ENCODE measurements at places on chromosomes 16 and 17.

- DNase-seq, result no peak
Observed at GRCh38 chr16:89161763-89162713, 9.5 kb upstream of the CDH15 start.

DNA sequence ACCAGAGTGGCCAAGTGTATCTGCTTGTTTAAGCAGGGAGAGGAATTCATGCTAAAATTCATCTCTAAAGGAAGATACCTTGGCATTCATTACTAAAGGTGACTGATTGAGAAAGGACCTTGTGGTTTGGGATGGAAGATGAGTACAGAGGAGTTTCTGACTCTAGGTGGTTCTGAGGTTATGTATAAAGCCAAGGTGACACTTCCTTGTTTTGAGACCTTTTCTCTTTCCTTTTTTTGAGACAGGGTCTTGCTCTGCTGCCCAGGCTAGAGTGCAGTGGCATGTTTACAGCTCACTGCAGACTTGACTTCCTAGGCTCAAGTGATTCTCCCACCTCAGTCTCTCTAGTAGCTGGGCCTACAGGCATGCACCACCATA is 9.1 kb downstream of the ABHD15 start:
- no peak for DNase-seq

DNA sequence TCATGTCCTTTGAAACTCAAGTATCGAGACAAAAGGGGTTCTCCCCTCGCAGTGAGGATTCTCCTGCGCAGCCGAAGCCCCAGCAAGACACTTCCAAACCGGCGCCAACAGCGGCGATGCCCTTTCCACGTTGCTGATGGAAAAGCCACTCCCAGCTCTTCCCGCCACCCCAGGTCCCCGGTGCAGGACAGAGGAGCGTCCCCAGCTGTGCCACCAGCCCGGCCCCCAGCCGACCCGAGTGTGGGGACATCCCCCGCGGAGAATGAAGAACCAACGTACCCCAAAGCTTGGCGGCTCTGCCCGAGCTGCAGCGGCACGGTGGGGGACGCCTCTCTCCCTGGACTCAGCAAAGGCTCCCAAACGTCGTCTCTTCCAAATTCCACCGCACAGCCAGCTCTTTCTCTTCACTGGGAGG is 573 bp downstream of the CHST6 start:
- DNase-seq, result no peak

DNA sequence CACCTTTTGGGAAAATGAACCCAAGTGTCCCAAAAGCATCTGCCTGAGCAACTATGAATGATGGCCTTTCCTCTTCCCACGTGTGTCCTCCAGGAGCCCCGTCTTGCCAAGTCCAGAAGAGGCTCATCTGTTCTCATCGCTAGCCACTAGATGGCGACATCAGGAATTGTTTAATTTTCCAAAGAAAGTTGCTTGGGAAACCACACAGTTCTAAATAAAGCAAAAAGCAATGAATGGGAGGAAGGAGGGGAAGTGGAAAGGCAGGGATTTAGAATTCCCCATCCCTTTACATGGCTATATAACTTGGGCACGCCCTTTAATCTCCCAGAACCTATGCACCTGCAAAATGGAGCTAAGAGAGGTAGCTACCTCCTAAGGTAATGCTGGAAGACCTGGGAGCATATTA is 9.0 kb upstream of the CDH5 start:
- peak; percentile 56 for DNase-seq

GRCh38 chr17:77723071-77723908 is 235.2 kb upstream of the TNRC6C start:
- no peak for DNase-seq

DNA sequence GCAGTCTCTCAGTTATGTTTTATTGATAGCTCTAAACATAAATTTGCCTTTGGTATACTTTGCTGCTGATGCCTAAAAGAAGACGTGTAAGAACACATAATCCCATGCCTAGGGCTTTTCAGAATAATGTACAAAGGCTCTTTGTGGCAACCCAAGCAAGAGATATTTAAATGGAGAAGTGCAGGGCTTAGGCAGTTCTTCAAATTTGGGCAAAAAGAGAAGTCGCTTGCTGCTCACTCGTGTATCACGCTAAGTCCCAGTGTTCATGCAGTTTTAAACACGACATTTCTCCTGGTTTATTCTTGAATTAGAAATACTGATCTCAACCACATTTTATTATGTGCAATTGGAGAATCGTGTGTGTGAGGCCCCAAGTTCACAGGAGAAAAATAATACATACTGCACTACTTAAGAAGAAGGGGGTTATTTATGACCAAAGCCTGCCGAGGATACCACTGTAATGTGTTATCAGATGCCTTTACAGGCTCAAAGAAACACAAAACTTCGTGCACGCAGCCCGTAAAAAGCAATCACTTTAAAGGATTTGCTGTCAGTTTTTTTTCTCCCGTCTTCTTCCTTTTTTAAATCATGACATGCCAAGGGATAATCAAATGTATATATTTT is 22.5 kb upstream of the IRX6 start:
- DNase-seq, result no peak

DNA sequence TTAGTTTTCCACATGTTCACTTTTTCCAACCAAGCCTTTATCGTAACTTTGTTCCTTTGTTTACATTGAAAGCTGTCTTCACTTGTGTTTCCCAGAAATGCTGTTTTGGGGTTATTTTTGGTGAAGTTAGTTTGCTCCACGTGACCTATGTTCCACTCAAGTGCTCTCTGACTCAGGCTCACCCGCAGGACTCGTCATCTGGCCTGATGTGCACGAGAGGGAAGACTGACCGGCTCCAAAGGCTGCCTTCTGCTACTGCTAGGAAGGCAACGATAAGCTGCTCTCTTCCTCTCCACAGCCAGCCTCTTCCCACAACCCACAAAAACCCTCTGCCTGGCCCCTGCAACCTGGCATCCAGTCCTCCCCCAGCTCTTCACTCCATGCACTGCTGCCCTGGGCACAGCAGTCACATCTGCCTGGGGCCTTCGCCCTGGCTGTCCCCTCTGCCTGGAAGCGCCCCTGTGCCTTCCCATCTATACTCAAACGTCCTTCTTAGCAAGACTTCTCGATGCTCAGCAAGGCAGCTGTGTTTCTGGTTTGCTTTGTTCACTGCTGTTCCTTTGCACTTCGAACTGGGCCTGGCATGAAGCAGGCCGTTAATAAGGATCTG is 28.0 kb downstream of the ZCCHC14 start:
- no peak for DNase-seq

DNA sequence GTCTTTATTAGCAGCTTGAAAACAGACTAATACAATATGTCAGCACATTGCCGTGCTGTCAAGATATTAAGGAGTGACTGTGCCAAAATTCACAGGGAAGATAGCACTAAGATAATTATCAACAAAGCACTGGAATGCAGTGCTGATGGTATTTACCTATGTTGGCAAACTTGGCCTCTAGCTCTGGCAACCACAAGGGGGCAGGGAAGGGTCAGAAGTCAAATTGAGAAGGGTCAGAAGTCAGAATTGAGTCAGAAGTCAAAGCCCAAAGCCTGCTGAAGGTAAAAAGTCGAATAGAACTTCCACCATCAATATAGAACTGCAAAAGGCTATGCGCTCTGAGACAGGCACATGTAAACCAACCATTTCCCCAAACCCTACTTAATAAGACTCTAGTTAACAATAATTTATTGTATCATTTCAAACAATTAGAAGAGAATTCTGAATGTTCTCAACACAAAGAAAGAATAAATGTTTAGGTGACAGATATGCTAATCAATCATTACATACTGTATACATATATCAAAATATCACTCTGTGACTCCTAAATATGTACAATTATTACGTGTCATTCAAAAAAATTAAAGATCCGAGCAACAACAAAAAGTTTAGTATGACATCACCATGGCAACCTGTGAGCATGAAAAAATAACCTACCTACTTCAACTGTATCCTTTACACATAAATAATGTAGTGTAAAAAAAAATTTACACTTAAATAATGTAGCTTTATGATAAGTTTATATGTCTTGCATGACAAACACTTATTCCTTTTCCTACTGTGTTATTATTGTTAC is 916.1 kb downstream of the KCNJ2 start:
- no peak for DNase-seq

DNA sequence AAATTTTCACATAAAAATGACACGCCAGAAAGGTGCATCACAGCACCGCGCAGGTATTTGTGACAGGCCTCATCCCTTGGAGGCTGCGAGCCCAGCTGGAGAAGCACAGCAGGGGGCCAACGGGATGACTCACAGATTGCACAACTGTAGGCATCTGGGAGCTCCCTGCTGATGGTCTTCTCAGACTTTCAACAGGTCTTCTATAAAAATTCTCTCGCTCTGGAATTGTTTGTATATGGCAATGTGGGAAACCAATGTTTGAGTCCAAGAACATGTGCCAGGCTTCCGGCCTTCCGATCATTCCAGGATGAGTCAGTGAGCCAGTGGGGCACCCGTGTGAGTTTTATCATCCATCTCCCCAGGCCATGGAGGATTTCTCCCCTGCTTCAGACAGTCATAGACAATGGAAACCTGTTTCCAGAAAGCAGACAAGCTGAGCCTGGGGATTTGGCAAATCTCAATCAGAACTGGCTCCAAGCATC is 24.1 kb upstream of the ADORA2B start:
- DNase-seq, result no peak

- no peak for DNase-seq
Observed at GRCh38 chr17:82493226-82493781, 26.2 kb upstream of the FOXK2 start.

- no peak for DNase-seq
Observed at GRCh38 chr17:44595216-44595775, 38.0 kb downstream of the FZD2 start.

GRCh38 chr17:39069114-39069756 is 82.2 kb downstream of the PLXDC1 start:
- peak; percentile 30 for DNase-seq

DNA sequence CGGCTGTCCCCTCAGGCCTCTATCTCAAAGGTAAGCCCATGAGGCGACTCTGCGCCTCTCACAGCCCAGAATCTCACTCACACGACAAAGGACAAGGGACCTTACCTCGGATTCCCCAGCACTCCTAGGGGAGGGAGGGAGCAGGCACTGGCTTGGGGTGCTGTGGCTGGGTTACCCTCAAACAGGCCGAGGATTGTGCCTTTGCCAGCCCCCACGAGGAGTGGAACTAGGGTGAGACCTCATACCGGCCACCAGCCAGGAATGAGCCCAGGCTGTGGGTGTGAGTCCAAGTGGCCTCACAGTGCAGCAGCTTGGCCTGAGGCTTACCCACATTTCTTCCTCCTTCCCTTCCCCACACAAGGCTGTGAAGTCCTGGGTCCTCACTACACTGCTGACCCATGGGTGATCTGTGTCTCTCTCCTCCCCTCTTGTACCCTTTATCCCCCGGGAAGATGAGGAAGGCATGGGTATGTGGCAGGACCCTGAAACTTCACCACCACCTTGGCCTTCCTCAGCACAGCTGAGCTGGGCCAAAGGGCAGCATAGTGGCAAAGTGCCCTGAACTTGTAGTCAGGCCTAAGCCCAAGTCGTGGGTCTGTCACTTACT is 5.9 kb downstream of the PROCA1 start:
- DNase-seq, result no peak

DNA sequence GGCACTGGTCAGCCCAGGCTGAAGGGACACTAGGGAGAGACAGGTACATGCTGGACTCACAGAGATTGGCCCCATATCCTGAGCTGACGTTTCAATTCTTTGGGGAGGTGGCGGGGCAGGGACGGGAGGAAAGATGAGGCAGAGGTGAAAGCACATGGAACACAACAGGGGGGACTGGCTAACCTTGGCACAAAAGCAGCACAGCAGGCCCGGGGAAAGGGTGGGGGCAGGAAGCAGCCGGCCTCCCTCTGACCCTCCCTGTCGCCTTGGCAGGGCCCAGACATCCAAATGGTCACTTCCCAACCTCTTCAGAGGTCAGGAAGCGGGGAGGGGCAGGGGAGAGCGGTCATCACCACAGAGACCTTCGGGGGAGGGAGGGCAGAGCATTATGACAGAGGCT is 6.6 kb downstream of the VAT1 start:
- DNase-seq, result no peak

GRCh38 chr17:80486692-80487091 is 10.3 kb upstream of the NPTX1 start:
- DNase-seq, result no peak

DNA sequence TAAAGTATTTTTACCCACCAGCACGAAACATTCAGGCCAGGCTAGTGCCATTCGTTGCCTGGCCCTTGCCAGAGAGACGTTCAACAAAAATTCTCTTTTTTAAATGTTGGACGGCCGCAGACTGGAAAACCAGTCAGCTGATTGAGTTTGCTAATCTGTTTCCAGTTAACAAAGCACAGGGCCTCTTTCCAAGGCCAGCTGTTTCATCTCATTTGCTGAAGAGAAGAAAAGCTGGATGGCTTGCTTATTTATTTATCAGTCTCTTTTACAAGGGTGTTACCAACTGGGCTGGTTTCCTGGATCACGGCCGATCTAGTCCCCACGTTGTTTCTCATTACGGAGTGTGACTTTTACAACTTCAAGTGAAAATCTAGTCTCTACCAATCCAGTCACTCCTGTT is 418.7 kb upstream of the DYNLRB2 start:
- no peak for DNase-seq

- peak; percentile 30 for DNase-seq
Observed at GRCh38 chr16:4593086-4593485, 21.6 kb downstream of the UBALD1 start.

GRCh38 chr16:23561586-23561985 is 4.1 kb downstream of the UBFD1 start:
- no peak for DNase-seq

GRCh38 chr17:48628649-48629410 is 2.7 kb upstream of the HOXB9 start:
- DNase-seq, result no peak

DNA sequence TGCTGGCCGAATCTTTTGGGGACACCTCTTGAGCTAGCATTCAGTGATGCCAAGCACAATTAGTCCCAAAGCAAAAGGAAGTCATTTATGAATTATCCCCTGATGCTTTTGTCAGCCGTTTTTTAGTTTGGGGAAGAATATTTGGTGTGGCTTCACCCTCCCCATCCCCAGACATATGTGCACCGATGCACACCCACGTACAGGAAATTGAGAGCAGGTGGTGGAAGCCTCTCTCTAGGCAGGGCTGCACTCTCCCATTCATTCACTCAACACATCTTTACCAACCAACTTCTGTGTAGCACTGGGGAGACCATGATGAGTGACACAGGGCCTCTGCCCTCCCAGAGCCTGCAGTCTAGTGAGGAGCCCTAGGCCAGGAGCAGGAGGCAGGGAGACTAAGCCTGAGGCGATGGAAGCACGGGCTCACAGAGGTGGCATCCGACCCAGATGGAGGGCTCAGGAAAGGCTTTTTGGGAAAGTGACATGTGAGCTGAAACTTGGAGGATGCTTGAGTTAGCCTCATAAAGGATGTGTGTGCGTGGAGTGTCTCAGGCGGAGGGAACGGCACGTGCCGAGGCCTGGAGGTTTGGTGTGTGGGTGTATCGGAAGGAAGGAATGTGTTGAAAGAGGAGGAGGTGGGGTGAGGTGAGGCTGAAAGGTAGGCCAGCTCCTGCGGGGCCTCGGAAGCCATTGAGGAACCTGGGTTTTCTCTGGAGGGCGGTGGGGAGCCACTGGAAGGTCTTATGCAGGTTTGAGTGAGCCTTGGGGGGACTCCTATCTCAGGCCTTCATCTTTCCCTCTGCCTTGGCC is 43.8 kb downstream of the PSME3IP1 start:
- no peak for DNase-seq

- DNase-seq, result no peak
Observed at GRCh38 chr17:29379084-29379991, 10.8 kb upstream of the TAOK1 start.

All from SHP77 treated with DMSO at 0.1 percent for 48 hours (cell line).